ENCODE measurements at places on chromosomes 5 and 9.

GRCh38 chr5:66039701-66040100 is 104.4 kb upstream of the SREK1 start:
- no peak for DNase-seq

DNA sequence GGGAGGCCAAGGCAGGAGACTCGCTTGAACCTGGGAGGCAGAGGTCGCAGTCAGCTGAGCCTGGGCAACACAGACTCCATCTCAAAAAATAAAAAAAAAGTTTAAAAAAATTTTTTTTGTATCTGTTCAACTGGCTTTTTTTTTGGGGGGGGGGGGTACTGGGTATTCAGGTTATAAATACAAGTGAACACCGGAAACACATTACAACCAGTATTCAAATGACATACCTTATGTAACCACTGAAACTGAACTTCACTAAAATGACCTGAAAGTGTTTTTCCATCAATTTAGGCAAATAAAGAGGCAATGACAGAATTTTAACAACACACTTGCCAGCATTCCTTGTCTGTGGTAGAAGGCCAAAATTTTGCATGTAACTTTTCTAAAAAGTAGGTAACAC is 33.5 kb downstream of the STRBP start:
- no peak for DNase-seq

DNA sequence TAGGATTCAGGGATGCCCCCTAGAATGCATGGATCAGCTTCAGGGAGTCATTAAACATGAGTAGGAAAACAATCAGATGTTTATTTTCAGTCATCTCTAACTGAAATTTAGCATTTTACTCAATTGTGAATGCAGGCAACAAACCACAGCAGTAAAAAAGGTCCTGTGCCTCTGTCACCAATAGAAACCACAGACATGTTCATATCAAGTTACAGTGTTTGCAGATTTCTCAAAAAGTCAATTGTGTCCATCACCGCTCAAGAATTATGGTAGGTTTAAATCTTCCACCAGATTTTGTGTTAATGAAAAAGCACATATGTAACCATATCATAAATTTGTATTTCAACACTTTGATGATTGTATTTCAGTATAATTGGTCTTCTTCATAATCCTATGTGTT is 68.4 kb upstream of the SLC1A1 start:
- no peak for DNase-seq

- no peak for DNase-seq
Measured at GRCh38 chr9:8960254-8960653, 1160.7 kb upstream of the DMAC1 start.

DNA sequence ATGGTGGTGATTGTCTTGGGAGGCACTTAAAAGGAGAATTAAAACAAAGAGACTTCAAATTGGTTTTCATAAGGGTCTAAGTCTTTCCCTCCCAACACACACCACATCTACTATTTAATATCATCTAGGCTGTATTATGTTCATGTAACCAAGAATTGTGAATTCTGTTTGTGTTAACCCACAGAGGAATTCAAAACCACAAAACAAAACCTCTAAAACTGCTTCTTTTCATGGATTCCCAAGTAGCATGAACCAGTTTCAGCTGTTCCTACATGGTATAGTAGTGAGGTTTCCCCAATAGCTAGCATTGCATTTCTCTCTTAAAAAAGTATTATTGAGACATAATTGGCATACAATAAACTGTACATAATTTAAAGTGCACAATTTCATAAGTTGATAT is 283.8 kb downstream of the CD180 start:
- DNase-seq, result no peak

- DNase-seq, result peak; percentile 33
Measured at GRCh38 chr5:90529939-90530677, 724 bp upstream of the LYSMD3 start.

DNA sequence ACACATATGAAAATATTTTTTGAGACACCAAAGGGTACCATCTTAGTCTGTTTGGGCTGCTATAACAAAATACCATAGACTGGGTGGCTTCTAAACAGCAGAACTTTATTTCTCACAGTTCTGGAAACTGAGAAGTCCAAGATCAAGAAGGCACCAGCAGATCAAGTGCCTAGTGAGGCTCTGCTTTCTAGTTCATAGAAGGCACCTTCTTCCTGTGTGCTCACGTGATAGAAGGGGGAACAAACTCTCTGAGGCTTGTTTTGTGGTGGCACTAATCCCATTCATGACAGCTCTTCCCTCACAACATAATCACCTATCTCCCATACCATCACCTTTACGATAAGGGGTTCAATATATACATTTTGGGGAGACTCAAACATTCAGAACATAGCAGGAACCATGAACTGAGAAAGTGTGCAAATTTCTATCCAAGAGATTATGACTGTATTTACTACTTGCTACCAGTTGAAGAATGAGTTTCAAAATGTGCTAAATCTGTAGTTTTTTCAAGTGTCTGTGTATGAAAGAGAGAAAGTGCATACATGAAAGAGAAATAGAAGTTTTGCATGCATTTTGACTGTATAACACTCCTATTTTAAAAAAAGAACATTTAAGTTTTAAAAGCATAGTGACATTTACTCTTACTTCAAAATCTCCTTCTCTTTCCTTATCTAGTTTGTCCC is 207.3 kb downstream of the PARP8 start:
- DNase-seq, result no peak

- no peak for DNase-seq
Measured at GRCh38 chr9:117178596-117179375, 236.1 kb downstream of the ASTN2 start.

DNA sequence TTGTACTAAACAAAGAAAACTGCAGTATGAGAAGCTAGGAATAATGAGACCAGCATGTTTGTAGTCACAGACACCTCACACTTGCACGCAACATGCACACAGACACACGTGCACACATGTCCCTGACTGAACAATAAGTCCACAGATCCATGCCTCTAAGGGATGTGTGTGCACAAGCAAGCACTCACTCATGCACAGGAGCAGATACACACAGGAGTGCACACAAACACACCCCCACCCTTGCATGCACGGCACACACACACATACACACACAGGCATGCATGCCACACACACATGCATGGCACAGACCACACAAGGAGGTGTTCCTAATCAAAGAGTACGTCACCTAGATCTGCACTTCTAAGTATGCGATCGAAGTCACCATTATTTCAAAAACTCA is 111.4 kb upstream of the FAM120A start:
- DNase-seq, result no peak

GRCh38 chr9:117414906-117415331 is at the start of gene ASTN2:
Gene ASTN2 (minus strand): TSS chr9:117415057. CDS start chr9:117414938, 119 bp downstream.
- no peak for DNase-seq

DNA sequence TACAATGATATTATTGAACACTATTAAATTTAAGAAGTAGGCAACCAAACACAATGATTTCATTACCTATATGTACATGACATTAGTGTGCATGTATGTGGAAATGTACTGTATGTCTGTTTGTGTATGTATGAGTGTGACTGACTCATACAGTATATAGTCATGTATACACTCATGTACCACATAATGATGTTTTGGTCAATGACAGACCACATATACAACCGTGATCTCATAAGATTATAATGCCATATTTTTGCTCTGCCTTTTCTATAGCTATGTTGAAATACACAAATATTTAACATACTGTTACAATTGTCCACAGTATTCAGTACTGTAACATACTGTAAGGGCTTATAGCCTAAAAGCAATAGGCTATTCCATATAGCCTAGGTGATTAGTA is 19.7 kb downstream of the SVEP1 start:
- no peak for DNase-seq

DNA sequence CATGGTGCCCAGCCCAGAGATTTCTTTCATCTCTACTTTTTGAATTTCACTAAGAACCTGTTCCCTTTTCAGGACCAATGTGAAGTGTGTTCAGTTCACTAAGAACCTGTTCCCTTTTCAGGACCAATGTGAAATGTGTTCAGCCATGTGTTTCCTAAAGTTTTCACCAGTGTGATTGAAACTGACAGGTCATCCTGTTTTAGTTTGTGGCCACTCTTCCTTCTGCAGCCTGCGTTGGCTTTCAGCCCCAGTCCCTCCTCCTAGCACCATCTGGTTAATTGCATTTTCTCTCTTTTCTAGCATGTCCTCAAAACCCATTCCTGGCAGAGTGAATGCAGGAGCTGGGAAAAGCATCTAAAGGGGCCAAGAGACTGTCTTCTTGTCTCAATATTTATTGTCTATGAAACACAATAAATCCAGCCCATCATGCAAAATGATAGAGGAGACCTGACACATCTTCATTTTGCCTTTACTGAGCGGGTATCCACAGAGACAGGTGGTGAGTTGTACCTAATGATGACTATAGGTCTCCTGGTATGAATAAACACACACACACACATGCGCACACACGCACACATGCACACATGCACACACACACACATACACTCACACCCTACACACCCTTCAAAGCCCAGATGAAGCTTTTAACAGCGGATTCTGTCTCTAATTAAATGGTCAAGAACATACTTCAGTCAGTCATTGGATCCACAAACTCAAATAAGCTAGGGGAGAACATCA is 6.1 kb upstream of the PANK3 start:
- no peak for DNase-seq

DNA sequence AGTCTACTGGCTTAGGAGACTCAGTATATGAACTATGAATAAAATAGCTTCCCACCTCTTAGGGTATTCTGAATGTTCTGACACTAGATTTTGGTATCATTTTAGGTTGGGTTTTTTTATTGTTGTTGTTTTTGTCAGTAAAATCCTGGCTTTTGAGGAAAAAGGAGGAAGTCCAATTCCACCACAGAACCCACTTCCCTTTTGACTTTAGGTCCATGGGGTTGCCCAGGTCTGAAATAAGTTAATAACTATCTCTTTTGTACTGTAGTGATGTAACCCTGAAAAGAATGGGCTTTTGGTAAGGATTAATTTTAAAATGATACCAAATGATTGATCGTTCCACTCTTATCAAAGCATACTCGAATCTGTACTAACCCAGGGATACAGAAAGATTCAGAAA is 29.1 kb upstream of the IL12B start:
- DNase-seq, result no peak

GRCh38 chr5:173869316-173869715 is 18.8 kb upstream of the CPEB4 start:
- DNase-seq, result no peak

- DNase-seq, result peak; percentile 82
Measured at GRCh38 chr5:173056783-173057061, 570 bp downstream of the CREBRF start.

- DNase-seq, result no peak
Measured at GRCh38 chr9:111743275-111743674, 51.5 kb downstream of the SHOC1 start.

GRCh38 chr9:13832446-13832845 is 481.5 kb downstream of the NFIB start:
- no peak for DNase-seq

All from activated CD4-positive, CD25-positive, alpha-beta regulatory T cell (primary cell).